ENCODE measurements at places on chromosomes 1 and 21.
A peak's percentile ranks its signal among the peaks of the same experiment; 100 is the strongest.

DNA sequence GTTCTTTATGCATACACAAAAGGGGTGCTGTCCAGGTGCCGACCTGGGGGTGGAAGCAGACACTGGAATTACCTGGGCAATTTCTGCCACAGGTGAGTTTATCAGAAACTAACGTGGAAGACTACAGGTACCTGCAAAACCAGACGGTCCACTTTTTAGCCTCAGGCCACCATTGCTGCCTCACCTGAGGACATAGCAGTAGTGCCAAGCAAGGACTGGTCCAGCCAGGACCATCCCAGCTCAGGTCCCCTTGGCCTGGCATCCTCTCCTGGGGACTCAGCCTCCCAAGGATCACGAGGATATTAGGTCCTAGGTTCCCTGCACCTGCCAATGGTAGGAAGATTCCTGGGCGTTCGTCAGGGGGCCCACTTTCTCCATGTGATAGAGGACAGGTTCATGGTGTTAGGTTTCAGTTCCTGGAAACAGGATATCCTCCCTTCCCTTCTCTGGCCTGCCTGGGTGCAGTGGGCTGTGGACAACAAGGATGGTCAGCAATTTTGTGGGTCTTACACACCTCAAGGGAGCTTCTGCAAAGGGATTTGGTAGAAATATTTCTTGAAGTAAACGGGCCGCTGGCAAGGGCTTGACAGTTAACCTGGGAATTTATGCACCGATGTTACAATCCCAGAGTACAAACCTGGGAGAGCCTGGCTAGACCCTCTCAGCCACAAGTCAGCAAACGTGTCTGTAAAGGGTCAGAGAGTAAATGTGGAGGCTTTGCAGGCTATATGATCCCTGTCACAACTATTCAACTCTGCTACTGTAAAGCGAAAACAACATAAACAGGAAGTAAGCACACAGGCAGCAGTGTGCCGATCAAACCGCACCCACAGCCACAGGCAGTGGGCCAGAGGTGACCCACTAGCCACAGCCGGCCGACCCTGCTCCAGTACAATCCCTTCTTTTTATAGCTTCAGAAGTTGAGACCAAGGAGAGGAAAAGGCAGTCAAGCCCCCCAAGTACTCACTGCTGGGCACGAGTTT is 71.4 kb upstream of the RAB4A start:
- no peak for DNase-seq

- DNase-seq = no peak
Observed at GRCh38 chr1:162554258-162554657, 7.3 kb upstream of the UAP1 start.

DNA sequence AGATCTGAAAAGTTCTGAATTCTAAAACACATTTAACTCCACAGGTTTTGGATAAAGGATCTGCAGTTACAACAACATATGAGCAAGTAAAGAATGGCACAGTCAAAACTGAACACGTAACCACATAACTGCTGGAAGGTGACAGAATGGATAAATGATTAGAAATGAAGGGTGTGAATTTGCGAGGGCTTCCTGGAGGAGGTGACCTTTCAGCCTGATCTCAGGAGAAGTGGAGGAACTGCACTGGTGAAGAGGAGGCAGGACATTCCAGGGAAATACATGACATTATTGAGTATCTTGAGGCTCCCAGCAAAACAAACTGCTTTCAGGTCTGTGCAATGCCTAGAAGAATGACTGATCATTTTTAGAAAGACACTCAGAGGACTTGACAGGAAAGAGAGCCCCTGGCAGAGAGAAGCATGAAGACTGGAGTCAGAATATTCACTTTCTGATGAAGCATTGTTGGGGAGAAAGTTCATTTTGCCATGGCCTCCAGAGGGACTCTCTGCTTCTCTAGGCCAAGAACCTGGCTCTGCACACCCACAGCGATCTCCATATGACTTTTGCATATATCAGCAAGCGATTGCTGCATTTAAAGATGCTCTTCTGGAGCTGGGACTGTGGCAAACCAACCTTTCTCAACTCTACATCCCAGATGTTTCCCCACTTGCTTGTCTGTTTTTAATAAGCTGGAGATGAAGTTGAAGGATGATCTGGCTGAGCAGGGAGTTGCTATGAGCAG is 122.7 kb upstream of the FAM78B start:
- no peak for DNase-seq

- DNase-seq = no peak
Observed at GRCh38 chr1:201947697-201948008, 1.3 kb upstream of the LMOD1 start.

- DNase-seq = no peak
Observed at GRCh38 chr21:41857771-41858300, 21.3 kb downstream of the PRDM15 start.

- no peak for DNase-seq
Observed at GRCh38 chr1:214296860-214297745, 16.1 kb downstream of the SMYD2 start.

GRCh38 chr1:115286431-115287205 is 51.4 kb downstream of the NGF start:
- no peak for DNase-seq

- DNase-seq = no peak
Observed at GRCh38 chr1:228149406-228150119, at the start of gene GJC2. Gene GJC2 (plus strand): TSS chr1:228149930. CDS start chr1:228157759, 7,829 bp downstream.

GRCh38 chr1:41713557-41714327 is 205.0 kb downstream of the HIVEP3 start:
- no peak for DNase-seq

DNA sequence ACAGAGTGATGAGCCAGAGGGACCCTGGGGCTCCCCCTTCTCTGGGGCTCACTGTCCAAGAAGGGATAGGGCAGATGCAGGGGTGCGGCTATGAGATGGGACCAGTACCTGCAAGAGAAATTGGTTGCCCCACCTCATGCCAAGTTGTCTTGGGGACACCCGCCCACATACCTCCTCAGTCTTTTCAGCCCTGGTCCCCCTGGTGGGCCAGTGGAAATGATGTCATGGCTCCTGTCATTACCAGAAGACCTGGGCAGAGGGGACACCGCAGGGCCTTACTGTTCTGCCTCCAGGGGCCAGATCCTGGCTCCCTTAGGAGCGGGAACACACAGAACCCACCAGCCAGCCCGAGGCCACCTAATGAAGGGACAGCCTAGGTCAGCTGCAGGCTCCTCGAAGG is 63.2 kb downstream of the CDK18 start:
- DNase-seq = no peak

DNA sequence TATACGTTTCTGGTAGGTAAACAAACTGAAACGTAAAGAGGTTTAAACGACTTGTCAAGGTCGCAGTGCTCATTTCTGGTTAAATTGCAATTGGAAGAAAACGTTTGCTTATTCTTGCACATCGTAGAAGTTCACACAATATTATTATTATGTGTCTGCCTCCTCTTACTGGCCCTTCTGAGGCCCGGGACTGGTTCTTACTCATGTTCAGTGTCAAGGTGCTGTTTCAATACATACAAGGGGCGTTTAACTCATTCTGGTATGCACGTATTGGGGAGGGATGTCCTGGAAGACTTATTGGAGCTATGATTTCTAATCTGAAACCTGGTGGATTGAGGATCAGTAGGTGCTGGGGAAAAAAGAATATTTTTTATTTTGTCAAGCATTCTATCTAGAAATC is 932 bp downstream of the RPF1 start:
- no peak for DNase-seq

DNA sequence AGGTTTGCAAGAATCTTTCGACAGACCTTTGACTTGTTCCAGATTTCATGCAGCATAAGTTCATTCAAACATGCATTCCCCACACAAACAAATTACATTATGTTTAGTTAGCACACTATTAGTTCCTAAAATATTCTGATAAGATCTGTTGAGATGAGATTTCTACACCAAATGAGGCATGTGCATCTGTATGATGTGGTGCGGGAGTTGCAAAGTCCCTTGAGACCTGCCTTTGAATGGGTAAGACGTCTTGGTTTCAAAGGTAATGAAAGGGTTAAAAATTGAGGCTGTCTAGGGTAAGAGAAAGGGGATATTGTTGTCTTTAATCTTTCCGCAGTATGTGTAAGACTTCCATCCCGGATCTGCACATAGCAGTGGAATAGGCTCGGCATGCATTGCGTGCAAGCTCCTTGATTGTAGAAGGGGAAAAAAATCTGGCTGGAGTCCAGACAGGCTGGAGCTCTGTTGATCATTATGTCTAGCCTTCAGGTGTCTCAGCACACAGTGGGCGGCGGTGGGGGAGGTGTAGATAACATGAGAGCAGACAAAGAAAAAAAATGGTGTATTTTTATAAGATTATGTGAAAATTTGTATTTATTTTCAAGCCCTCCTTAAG is 296.6 kb downstream of the PTPRC start:
- DNase-seq = peak; percentile 31

GRCh38 chr1:84823511-84823910 is 69.5 kb downstream of the LPAR3 start:
- no peak for DNase-seq

- DNase-seq = no peak
Observed at GRCh38 chr1:240405751-240406150, 206.2 kb downstream of the GREM2 start.

GRCh38 chr1:65398083-65398482 is 22.4 kb upstream of the LEPR start:
- no peak for DNase-seq

DNA sequence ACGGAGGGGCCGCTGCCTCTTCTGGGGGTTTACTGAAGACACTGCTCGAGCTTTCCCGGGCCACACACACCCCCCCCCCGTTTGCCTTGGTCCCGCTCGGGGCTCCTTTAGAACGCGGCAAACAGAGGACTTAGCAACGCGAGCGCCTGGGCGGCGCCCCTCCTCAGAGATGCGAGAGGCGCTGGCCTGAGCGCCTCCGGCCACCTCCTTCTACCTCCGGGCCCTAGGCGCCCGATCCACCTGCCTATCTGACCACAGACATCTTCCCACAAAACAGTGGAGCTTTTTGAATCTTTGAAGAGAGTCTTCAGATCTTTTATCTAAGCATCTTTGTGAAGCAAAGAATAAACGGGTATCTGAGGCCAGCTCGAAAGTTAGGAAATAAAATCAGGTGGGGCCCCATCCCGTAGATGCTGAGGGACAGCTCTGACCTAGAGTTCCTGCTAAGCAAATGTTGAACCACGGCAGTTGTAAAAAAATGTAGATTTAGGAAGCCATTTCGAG is 436 bp upstream of the TTLL7 start:
- no peak for DNase-seq

DNA sequence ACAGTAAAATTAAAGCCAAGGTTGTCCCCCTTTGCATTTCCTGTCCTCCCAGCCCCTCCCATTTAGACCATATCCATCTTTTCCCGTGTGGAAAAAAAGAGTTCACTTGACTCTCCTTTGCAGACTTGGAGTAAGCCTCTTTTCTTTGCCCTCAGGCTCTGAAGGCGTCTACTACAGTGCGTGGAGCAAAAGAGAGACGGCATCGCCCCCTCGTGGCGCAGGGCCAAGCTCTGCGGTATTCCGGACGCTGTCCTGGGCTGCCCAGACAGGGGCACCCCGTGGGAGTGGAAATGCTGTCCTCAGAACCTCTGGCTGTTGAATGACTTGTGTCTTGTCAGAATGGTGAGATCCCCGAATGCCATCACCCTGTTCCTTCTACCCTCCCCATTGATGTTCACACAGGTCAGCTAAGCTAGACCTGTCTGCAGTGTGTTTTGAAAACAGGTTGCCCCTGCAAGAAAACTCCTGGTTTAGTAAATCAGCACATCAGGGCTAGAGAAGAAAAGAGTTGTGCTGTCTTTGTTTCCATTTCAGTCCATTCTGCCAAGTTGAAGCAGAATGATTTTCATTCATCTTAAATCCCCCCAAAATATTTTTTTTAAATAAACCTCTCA is 12.3 kb upstream of the GJA8 start:
- DNase-seq = peak; percentile 25

GRCh38 chr1:119226913-119227312 is 86.5 kb upstream of the WARS2 start:
- DNase-seq = no peak

- no peak for DNase-seq
Observed at GRCh38 chr1:237938553-237938952, 47.8 kb upstream of the ZP4 start.

DNA sequence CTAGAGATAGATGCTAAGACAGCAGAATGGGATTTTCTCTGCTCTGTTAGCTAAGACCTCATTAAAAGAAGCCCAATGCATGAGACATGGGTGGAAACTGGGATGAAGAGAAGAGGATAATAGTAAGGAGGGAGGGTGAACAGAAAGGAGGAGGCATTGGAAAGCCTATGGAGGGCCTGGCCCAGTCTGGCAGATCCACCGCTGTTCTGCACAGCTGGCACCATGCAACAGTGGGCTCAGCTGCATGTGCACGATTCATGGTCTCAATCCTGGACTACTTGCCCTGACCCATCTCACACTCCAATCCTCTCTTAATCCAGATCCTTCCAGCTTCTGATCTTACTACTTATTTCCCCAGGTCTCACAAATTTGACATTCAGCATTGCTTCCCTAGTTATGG is 2.2 kb downstream of the PHC2 start:
- no peak for DNase-seq

DNA sequence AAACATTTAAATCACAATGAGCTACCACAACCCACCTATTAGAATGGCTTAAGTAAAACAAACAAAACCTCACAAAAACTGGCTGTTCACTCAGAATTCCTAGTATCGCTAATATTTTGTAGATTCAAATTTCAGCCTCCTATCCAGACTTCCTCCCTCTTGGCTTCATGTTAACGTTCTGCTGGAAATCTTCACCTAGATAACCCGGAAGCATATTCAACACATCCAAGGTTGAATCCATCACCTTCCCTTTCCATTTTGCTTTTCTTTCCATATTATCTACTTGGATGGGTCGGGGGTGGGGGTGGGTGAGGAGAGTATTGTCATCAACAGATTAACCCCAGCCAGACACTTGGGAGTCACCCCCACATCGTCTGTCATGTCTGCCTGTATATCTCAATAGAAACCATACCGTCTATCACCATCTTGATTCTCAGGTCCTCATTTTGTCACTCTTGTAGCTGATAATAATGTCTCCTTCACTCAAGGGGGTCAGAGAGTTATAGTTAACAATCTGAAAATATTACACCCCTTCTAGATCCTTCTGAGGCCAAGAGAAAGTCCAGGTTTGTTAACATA is 1.7 kb upstream of the DPH5 start:
- DNase-seq = no peak

DNA sequence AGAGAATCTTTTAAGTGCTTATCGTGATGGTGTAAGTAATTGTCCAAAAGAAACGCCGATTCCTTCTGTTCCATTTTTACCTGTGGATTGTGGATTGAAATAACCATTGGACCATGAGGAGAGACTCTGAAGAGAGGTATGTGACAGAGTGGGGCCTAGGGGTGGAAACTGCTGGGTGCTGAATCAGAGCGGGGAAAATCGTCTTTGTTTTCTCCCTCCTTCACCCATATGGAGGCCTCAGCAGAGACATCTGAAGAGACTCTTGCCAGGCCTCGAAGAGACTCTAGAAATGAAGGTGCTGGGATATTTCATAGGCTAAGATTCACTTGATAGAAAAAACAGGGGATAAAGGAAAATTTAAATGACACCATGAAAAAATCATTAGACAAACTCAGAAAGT is 1327.0 kb downstream of the BRINP3 start:
- no peak for DNase-seq
